GOT3 (cell line): ENCODE measurements at places on chromosomes 1 and 21.

DNA sequence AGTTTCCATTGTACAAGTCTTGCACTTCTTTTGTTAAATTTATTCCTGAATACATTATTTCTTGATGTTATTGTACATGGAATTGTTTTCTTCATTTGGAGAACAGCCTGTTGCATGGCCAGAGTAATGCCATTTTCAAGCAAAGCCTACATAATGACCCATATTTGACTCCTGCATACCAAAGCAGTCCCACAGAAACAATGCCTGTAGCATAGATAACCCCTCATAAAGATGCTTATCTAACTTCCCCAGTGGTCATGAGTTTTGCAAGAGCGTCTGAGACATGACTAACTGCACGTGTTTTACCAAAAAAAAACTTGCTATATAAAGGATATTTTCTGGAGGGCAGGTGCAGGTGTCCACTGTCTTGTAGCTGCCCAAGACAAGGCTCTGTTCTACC is 30.3 kb upstream of the RLF start:
- no peak for DNase-seq

- DNase-seq: no peak
Observed at GRCh38 chr1:14954210-14954609, 199.3 kb upstream of the TMEM51 start.

DNA sequence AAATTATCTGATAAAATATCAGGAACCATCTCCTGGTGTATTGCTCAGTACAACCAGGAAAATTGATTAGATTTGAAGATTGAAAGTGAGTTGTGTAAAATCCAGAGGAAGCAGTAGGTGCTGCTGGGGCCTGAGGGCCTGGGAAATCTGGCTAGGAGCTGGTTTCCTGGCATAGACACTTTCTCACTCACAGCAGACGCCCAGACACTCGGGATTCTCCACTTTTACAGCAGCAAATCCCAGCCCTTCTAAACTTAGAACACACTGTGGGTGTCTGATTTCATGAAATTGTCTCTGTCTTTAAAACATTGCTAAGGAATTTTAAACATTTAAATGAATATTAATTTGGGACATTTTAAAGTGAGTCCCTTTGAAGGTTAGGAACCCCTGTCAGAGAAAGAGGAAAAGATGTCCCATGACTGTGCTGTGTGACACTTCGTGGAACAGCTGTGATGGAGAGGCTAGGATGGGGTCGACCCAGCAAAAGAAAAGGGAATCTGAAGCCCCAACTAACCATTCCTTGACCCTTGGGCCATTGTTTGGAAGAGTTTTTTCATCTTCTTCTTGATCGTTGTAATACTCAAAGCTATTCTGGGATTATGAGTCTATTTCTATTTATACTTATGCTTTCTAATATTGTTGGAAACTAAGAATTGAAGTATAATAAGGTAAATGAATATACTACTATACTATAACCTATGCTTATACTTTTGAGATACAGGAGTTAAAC is 49.0 kb upstream of the VAMP3 start:
- no peak for DNase-seq

GRCh38 chr1:167668108-167668507 is 38.1 kb downstream of the RCSD1 start:
- DNase-seq: no peak

DNA sequence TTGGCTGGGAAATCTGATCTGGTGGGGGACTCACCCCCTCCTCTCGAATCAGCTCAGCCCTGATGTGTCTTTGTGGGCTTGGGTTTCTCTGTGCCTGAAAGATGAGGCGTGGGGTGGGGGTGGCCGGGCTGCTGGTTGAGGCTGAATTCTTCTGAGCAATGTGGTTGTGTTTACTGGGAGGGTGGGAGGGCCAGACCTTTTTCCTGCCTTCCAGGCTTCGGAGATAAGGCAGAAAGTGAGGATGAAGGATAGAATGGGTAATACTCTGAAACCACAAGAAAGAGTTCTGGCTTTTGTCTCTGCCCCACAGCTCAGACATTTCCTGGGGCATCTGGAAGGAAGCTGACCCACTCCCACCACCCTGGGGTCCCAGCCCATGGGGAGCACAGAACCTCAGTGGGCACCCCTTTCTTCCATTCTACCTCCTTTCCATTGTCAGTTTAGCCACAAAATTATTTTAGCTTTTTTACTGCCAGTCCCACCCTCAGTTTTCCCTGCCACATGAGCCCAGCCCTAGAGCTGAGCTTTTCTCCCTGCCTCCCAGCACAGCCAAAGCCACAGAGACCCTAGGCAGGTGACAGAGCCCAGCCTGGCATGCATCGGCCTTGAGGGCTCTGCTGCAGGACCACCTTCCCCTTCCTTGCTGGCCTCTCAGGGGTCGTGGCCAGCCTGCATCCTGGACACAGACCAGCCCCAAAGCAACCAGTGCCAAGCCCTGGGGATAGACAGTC is 11.2 kb downstream of the ALX3 start:
- DNase-seq: no peak

DNA sequence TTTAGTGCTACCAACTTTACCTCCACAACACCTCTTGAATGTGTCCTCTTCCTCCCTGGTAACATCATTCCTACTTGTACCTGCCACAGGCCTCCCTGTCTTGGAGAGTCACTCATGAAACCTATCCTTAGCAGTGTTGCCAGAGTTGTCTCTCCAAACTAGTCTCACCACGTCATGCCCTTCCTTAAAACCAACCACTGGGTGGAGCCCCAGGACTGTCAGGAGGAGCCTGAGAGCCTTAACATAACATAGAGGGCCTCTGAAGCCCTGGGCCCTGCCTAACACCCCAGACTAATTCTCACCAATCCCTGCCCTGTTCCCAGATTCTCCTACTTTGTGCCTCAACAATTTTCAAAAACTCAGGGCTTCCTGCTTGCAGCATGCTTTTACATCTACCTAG is 65.3 kb downstream of the ZNF697 start:
- no peak for DNase-seq

DNA sequence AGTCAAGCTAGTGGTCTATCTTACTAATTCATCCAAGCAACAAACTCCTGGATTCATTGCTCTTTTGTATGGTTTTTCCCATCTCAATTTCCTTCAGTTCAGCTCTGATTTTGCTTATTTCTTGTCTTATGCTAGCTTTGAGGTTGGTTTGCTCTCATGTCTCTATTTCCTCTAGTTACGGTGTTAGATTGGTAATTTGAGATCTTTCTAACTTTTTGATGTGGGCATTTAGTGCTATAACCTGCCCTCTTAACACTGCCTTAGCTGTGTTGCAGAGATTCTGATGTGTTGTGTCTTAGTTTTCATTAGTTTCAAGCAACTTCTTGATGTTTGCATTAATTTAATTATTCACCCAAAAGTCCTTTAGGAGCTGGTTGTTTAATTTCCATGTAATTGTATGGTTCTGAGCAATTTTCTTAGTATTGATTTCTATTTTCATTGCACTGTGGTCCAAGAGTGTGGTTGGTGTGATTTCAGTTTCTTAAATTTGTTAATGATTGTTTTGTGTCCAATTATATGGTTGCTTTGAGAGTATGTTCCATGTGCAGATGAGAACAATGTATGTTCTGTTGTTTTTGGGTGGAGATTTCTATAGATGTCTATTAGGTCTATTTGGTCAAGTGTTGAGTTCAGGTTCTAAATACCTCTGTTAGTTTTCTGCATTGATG is 154.6 kb downstream of the PLPPR5 start:
- no peak for DNase-seq

- no peak for DNase-seq
Observed at GRCh38 chr1:112509660-112510178, 954 bp downstream of the WNT2B start.

DNA sequence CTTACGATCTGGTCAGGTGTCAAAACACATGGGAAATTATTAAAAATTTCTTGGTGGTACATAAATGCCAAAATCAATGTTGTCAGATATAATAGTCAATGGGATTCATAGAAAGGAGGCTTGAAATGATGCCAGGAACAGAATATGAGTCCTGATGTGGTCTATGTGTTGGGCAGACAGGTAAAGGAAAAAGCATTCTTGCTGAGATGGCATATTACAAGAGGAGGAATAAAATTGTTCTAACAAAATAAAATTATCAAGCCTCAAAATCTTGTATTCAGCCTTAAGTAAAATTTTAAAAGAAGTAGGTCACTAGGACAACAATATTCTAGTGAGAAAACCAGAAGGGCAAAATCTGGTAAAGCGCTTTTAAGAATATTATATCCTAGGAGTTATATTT is 30.9 kb upstream of the EDEM3 start:
- DNase-seq: no peak

GRCh38 chr1:201906336-201906735 is 17.6 kb downstream of the SHISA4 start:
- no peak for DNase-seq

DNA sequence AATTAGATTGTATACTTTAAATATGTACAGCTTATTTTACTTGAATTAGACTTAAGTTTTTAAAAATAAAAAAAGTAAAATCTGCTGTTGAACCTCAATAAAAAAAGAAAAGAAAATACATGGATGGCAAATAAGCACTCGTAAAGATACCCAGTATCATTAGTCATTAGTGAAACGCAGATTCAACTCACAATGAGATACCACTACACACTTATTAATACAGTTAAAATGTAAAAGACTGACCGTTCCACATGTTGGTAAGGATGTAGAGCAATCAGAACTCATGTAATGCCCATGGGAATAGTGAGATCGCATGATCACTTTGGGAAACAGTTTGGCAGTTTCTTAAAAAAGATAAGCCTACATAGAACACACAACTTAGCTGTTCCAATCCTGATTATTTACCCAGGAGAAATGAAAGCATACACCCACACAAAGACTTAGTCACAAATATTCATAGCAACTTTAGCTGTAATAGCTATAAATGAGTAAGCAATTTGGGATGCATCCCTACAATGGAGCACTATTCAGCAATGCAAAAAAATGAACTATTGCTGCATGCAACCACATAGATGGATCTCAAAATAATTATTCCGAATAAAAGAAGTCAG is 7.3 kb downstream of the SH2D1B start:
- DNase-seq: no peak

DNA sequence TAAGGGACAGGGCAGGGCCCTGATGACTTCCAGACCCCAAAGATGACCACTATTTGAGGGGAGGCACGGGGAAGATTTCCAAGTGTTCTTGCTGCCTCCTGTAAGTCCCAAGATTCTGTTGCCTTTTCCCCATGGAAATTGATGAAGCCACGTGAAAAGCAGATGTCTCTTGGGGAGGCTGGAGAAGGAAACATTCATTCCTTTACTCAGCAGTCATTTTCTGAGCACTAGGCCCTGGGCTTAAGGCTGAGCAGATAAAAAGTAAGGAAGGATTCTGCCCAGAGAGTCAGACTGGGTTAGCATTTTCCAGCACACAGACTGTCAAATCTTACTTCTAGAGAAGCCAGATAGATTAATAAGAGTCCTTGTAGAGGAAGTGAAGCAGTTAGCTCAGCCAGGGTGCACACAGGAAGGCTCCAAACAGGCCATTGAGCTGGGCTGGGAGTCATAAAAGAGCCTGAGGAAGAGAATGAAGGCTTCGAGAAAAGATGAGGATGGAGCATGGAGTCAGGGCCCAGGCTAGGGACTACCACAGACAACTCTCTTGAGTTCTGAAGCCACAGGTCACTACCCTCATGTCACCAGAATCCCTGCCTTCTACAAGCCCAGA is 10.1 kb downstream of the EXTL1 start:
- no peak for DNase-seq

- DNase-seq: no peak
Observed at GRCh38 chr1:236768601-236769000, 26.5 kb upstream of the MTR start.

DNA sequence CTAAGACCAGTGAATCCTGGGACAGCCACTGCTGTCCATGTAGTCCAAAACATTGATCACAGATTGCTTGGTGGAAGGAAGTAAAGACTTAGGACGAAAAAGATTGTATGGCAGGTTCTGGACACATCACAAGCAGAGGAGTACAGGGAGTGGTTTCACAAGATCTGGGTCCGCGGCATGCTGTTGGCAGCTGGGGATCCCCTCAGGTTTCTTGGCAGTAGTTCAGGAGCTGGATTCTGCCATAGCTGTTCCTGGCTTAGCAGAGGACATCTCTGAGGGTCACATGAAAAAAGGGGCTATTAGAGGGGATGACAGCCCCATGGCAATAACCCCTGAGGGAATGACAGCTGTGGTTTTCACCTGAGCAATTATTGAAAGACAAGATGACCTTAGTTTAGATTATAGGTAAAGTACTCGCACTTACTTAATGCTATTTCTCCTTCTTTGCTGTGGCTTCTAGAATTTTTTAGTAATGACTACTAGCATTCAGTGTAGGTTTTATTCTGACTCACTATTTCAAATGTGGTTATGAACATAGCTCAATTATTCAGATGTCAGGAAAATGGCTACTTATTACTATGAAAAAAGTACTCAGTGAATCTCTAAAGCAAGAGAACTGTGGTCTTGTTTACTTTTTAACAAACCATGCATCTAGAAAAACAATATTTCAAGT is 8.2 kb downstream of the KRTAP27-1 start:
- DNase-seq: no peak

DNA sequence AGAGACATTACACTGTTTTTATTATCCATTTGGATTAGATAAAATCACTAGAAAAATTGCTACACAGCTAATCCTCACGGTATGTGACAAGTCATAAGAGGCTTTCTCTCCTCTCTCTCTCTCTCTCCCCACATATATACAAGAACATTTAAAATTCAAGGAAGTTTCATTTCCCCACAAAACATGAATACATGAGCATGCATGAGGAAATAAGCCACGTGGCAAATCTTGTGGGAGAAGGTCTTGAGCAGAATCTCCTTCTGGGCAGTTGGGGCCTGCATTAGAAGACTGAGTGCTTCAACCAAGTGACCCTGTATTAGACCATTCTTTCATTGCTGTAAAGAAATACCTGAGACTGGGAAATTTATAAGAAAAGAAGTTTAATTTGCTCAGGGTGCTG is 1313.1 kb downstream of the MRPL39 start:
- DNase-seq: no peak

- DNase-seq: no peak
Observed at GRCh38 chr1:23619299-23620188, 60.2 kb upstream of the ID3 start.

- DNase-seq: peak; percentile 38
Observed at GRCh38 chr1:220300442-220301121, 28.3 kb upstream of the RAB3GAP2 start.

DNA sequence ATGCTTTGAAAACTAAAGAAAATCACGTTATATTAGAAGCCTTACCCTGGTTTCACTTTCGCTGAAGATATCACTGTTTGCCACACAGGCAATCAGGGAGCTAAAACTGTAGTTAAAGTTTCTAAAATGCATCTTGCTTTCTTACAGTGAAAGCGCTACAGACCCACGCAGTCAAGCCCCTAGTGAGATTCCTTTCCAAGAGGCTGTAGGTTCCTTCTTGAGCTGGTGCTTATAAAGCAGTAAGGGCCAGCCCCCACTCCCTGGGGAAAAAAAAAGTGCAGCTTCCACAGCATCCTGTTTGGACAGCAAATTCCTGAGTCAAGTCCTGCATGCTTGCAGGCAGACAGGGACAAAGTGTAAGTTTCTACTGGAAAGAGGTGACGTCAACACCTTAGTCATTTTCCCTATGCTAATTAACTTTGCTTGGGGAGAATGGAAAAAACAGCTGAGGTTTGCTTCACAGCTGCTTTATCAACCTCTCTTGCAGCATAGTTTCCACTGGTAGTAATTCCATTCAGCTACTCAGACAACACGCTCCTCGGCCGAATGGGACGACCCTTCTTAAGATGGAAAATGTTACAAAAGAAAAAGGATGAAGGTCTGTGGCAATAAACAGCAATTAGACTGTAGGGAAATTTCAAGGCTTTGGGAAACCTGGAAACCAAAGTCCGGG is 14.7 kb upstream of the KCNE1 start:
- peak; percentile 86 for DNase-seq

- no peak for DNase-seq
Observed at GRCh38 chr1:18919197-18919905, 17.0 kb upstream of the ALDH4A1 start.

- DNase-seq: no peak
Observed at GRCh38 chr1:154463512-154463990, 38.5 kb upstream of the TDRD10 start.
